ENCODE measurements at places on chromosomes 7 and 10.

DNA sequence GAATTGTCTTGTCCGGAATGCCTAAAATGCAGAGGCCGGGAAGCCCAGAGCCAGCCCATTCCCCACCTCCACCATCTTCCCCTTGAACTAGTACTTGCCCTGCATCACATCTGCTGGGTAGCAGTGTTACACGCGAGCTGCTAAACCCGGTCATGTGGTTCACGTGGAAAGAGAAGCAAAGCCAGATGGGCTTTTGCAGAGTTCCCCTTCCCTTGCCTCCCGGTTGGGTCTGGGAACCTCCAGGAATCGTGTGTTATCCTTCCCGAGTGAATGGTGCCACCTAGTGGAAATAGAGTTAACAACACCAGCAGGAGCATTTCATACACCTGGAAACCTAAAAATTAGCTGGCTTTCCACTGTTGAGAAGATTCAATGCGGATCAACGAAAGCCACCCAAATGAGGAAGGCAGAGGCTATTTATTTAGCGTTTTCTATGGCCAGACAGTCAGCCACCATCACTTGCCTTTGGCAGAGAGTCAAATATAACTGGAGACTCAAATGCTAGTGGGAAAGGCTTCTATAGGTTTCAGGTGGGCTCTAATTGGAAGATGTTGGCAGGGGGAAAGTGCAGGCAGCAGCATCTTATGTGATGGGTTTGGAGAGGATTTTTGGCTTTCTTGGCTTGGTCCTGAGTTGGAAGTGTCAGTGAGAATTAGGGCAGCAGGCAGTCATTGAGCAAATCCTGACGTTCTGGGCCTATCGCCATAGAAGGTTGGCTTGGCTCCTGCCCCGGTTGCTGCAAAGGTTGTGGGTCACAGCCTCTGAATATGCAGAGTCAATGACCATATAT, 12.9 kb upstream of the DENND2A start:
- no peak for DNase-seq

DNA sequence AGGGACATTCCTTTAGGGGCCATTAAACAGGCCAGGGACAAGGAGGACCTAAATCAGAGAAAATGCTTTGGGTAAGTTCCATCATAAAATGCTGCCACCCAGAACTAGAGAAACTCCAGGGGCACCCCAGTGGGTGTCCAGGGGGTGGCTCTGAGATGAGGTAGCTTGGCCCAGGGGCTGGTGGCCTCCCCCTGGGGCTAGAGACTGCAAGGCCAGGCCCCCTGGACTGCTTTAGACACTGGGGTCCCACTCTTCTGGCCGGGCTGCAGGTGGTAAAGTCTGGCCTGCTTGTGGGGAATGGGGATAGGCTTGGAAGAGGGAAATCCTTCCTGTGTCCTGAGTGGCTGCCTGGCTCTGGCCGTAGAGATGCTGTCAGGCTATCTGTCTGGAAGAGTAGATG, 169.6 kb upstream of the PODXL start:
- no peak for DNase-seq

- DNase-seq, result no peak
Measured at GRCh38 chr7:156999958-157000726, 10.3 kb downstream of the MNX1 start.

- DNase-seq, result no peak
Measured at GRCh38 chr10:124978376-124978725, 36.4 kb downstream of the ZRANB1 start.

DNA sequence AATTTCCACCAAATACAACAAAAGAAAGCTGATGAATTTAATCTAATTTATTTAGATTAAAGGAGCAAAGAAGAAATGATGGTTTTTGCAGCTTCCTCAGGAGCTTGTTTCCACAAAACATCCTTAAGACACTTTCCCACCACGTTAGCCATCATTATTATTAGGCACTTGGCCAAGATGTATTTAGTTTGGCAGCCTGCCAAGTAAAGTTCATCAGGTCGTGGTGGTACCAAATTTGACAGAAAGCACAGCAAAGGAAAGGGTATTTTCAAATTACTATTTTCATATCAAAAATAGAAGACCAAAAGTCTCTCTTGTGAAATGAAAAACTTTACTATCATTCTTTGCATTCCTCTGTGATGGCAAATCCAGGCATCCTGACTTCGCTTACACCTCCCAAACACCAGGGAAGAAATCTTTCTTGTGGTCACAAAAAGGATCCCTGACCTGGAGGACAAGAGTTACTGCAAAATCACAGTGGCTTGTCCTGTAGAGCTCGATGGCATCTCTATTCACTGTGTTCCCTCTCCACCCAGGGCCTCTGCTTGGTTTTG, 123.1 kb upstream of the INHBA start:
- DNase-seq, result no peak

GRCh38 chr10:117944676-117945447, 101.9 kb downstream of the RAB11FIP2 start:
- DNase-seq, result no peak

DNA sequence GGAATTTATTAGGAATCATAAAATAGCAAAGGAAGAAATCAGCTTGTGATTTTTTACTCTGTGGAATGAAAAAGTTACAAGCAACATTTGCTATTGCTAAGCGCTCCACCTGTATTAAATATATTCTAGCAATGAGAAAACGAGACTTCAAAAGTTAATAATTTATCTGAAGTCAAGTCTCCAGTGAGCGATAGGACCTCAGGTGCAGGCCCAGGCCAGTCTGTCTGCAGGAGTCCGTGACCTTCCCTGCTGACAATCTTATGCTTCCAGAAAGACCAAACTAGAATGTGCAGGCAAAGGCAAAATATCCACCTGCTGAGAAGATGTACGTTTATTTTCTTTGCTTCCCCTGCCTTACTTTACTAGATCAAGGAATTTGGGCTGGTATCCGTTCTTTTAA, 22.7 kb downstream of the MRC1 start:
- no peak for DNase-seq

DNA sequence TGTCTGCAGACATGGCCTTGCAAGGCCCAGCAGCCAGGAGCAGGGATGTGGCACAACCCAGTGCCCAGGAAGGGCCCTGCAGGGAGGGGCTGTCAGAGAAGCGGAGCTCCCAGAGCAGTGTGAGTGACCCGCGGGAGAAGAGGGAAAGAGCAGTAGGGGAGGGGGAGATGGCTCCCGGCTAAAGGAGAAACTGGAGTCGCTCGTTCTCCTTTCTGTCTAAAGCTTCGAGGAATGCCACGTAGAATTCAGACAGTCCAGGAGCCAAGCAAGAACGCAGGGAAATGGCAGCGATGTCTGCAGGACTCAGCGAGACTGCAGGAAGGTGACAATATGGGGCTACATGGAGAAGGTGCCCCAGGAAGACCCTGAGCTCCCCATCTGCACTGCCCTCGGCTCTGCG, 22.4 kb upstream of the HABP2 start:
- DNase-seq, result no peak

DNA sequence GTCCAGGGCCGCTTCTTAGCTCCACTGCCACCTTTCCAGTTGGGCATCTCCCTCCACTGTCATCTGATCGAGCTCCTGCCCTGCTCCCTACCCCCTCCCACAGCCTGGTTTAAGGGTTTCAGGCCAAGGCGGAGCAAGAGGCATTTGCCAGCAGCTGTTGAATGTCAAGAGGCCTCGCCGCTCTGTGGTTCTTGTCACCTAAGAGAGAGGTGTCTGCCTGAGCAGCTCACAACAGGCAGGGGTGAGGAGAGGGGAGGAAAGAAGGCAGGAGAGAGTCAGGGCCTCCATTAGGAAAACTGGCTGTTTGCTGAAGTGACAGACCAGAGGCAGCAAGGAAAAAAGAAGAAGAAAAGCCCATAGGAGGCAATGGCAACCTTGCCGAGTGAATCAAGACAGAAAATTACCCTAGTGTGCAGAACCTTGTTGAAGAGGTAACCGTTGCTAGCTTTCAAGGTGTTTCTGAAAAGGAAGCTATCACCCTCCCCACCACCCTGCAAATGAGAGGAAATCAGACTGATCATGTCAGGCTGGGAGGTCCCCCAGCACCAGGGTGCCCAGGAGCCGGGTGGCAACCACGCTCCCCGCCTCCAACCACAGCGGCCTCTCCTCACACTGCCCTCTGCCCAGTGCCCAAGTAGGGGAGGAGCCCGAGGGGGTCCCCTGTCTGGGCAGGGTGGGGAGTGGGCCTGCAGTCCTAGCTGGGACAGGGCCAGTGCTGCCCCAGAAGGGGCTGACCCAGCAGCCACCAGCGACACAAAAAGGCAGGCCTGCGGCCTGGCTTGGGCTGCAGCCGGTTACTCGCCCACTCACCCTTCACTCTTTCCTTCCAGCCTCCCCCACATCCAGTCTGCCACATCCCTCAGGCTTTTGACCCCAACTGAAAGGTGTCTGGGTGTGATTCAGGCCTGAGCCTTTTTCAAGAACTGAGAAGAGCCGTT, 7.1 kb downstream of the GATA3 start:
- DNase-seq, result no peak

Measured in stimulated activated CD8-positive, alpha-beta memory T cell treated with anti-CD3 and anti-CD28 coated beads, Interleukin-4, amount 100 ng/mL, for 1 hour (primary cell).